Activated T-cell treated with anti-CD3 and anti-CD28 coated beads, Interleukin-2, amount 50 U/mL, for 4 hours (primary cell): ENCODE measurements at places on chromosomes 1 and 21. TPM values are rescaled to one million over a fixed set of nuclear protein-coding genes. Genes with fewer than 3 reads are reported as not detected.
A peak's percentile ranks its signal among the peaks of the same experiment; 100 is the strongest.

The ELAPOR1 gene
- 3.1 TPM for total RNA-seq

- DNase-seq: no peak
These were observed 75.3 kb upstream of the WDR26 start for GRCh38 chr1:224509907-224510306.

DNA sequence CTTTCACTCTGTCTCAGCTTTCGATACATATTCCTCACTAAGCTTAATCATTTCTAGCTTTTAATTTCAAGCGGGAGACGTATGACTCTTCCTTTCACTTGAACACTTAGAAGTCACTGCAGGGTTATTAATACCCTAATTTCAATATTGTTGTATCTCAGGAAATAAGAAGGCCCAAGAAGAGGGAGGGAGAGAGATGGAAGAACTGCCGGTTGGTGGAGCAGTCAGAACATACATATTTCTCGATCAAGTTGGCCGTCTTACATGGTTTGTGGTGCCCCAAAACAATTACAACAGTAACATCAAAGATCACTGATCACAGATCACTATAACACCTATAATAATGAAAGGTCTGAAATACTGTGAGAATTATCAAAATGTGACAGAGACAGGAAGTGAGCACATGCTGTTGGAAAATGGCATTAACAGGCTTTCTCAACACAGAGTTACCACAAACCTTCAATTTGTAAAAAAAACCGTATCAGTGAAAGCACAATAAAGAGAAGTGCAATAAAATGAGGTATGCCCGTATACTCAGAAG, 145.4 kb upstream of the HP1BP3 start:
- DNase-seq: no peak

GRCh38 chr1:162003830-162004215, 19.8 kb downstream of the OLFML2B start:
- DNase-seq: no peak

GRCh38 chr1:213389061-213389581, 338.1 kb downstream of the RPS6KC1 start:
- DNase-seq: no peak

GRCh38 chr1:36729716-36730510, 247.2 kb upstream of the CSF3R start:
- DNase-seq: no peak

DNA sequence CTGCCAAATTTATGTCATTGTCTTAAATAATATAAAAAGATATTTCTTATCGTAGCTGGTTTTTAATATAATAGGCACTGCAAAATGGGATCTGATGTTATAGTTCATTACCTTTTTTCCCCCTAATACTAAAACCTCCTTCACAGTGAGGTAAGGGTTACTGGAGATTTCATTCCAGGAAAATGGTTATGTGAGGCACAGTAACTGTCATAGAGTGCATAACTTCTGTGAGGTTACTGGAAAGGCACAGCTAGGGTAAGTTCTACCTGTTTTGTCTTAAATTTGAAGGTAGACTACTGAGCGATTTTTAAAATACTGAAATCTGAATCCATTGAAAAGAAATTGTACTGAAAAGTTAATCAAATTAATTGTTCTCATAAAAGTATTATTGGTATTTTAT, 13.0 kb downstream of the ADGRL2 start:
- no peak for DNase-seq

DNA sequence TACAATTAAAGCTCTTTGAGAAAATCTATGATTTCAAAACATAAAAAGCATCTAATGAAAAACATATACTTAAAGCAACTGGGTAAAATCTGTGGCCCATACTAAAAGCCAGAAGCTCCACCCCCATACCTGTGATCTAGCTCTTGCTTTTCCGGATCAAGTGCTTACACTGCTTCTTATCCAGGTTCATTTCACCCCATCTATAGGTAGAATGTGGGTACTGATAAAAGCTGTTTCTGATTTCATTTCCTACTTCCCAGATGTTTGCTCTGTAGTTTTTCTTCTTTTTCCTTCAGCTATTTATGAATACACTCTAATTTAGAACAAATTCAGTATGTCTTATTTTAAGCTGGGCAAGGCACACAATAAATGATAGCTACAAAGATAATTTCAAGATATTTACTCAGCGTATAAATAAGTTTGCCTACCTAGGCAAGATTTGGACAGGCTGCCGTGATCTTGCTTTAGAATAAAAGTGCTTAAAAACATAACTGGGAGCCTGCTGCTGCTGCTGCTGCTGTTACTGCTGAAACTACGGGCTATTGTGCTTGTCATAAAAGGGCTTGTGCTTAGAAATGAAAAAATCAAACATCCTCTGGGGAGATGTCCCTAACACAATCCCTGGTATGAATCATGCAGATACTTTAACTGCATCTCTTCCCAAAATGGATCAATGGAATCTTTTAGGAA, 2.1 kb downstream of the SIPA1L2 start:
- no peak for DNase-seq

DNA sequence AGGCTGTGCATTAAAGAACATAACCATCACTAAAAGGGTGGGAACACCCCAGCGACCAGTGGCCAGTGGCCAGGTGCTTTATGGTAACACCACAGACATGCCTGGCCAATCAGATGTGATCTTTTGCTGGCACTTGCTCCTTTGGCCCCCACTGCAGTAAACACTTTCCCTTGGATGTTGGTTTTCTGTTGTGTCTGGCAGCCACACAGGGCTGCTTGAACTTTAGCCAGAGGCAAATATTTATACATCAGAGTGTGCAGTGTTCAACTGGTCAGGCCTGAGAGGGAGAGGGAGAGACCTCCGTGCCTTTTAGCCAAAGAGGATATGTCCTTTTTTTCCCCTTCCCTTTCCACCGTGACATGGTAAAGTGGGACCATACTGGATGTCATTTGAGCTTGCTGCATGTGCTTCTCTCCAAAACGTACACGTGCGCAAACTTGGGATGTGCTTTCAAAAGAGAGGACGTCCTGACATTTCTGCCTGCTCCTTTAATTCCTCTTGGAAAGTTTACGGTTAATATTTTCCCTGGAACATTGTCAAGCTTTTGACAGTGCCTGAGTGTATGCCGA, 101.2 kb downstream of the NFIA start:
- no peak for DNase-seq

DNA sequence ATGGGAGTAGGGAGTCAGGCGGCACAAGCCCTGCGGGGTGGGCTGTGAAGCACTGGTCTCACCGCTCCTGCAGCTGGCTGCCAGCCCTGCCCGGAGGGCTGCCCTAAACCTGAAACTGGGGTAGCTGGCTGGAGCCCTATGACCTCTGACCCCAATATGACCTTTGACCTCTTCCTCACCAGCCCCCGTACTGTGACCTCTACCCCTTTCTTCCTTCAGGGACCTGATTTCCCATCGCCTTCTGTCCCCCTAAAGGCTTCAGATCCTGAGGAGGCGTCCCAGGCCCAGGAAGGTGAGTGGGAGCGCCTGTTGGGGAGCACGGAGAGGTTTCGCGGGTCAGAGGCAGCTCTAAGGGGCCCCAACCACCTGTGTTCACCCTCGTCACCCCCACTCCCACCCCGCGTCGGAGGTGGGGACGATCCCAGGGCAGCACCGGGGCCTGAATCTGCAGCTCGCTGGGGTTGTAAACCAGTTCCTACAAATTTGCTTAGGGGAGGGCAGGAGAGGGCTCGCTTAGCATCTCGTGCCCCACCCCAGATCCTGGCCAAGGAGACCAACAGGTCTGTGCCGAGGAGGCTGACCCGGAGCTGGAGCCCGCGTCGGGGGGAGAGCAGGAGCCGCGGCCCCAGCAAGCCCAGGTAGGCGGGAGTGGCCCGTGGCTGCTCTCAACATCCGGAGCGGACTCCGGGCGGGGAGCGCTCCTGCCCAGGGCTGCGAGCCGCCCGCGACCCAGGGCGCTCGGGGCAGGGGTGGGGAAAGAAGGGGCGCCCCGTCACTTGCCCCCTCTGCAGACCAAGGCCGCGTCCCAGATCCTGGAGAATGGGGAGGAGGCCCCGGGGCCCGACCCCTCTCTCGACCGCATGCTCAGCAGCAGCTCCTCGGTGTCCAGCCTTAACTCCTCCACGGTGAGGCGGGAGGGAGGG, 7.3 kb downstream of the SYTL1 start:
- DNase-seq: no peak

GRCh38 chr1:51423073-51423821, 92.9 kb upstream of the TTC39A start:
- no peak for DNase-seq

DNA sequence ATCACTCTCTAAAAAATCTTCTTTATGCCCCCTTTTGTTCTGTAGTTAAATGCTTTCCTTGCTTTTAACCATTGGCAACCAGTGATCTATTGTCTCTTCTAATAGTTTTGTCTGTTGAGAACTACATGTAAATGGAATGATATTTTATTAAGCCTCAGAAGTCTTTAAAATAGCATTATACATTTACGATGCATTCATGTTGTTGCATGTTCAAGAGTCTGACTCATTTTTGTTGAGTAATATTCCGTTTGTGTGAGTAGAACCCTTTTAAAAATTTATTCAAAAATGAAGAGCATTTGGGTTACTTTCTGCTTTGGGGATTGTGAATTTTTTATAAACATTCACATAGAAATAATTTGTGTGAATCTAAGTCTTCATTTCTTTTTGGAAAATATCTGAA, 1352.9 kb downstream of the NCAM2 start:
- DNase-seq: no peak

- no peak for DNase-seq
These were observed 158.1 kb downstream of the ST6GALNAC3 start for GRCh38 chr1:76232666-76233065.

- DNase-seq: no peak
These were observed 101.6 kb downstream of the ZMYM4 start for GRCh38 chr1:35369922-35370671.

GRCh38 chr1:33898881-33899280, 35.0 kb downstream of the HMGB4 start:
- no peak for DNase-seq

- no peak for DNase-seq
These were observed 25.8 kb upstream of the EVA1B start for GRCh38 chr1:36349241-36349671.

GRCh38 chr1:25065321-25065721, 135.2 kb upstream of the RUNX3 start:
- no peak for DNase-seq

GRCh38 chr1:161068306-161069234, 1.1 kb downstream of the ARHGAP30 start:
- DNase-seq: peak; percentile 72

The PTGFR gene
- not detected for total RNA-seq

The GPR61 gene
- not detected for total RNA-seq

DNA sequence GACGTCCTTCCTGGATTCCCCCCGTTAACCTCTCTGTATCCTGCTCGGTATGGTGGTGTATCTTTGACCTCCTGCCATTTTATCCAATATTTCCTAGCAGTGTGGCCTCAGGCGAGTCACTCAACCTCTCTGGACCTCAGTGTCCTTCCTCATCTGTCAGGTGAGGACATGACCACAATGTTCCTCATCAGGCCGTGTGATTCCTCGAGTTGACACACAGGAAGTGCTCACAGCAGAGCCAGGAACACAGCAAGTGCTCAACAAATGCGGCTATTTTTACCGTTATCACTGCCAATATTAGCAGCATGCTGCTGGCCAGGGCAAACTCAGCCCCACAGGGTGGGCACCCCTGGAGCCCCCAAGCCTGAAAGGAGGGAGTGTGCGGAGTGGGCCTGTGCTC, 450.2 kb downstream of the KIF26B start:
- no peak for DNase-seq

The TDRD5 gene
- total RNA-seq: not detected

GRCh38 chr1:31865728-31866449, 50.1 kb upstream of the SPOCD1 start:
- DNase-seq: no peak

The HPDL gene
- 32.9 TPM for total RNA-seq

DNA sequence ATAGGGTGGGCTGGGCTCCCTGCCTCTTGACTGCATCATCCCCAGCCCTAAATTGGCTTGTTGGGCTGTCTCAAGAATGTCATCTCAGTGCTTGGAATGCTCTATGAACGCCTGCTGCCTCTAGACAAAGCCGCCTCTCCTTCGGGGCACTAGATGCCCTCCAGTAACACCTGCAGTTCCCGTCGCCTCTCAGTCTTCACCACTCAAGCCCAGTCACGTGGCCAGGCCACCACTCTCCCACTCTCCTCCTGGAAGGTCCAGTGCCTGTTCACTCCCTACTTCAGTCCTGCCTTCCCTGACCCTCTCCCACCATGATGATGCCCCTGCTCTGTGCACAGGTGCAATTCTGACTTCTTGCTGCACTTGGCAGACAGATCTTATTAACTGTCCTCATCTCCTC, 7.0 kb downstream of the TAS1R2 start:
- DNase-seq: no peak

The HUNK gene
- 0.61 TPM for total RNA-seq

GRCh38 chr21:33554236-33554981, 11.6 kb downstream of the SON start:
- DNase-seq: no peak

The NBPF6 gene
- not detected for total RNA-seq

The CNKSR1 gene
- 5.1 TPM for total RNA-seq

DNA sequence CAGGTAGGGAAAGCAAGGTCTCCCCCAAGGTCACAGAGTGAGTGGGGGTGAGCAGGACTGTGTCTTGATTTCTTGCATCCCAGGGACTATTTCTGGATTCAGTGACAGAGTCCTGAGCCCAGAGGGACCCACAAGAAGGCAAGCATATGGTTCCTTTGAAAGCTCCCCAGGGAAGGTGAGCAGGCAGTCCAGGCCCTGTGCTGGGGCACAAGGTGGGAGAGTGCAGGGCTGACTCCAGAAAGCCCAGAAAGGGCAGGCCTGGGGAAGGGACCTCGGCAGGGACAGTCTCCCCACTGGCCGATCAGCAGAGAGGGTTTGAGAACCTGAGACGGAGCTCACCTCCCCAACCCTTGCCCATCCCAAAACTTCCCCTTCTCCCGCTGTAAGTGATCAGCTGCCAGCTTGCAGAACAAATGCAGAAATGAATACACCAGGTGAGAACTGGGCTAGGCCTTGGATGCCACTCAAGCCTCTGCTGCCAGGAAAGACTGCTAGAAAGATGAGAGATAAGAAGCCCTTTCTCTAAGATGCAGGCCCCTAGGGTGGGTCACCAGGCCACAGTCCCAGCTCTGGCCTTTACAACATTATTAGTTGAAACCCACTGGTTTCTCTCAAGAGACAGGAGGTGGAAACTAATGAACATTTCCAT, 121.0 kb downstream of the GLIS1 start:
- no peak for DNase-seq

GRCh38 chr1:227961651-227962466, 14.1 kb upstream of the WNT9A start:
- DNase-seq: no peak

The BCAN gene
- not detected for total RNA-seq

GRCh38 chr21:38734646-38735365, 70.9 kb upstream of the ETS2 start:
- DNase-seq: no peak
